ENCODE measurements at places on chromosomes 2 and 18. TPM values are rescaled to one million over a fixed set of nuclear protein-coding genes. Genes with fewer than 3 reads are reported as not detected.
A peak's percentile ranks its signal among the peaks of the same experiment; 100 is the strongest.

ABCB11 gene
- 68.5 TPM for total RNA-seq

DNA sequence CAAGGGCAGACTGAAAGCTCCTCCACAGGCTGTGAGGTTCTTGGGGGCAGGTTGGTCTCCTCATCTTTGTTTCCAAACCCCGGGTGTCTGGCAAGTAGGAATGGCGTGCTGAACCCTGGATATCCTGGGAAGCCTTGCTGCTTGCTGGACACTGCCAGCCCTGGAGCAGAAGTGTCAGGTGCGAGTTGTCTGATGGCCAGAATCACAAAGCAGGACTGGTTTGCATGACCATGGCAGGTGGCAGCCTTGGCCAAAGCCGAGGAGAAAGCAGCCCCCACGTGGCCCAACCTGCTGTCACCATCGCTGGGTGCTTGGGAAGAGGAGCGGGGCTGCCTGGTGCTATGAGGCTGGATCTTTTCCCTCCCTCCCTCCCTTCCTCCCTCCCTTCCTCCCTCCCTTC, 309.5 kb upstream of the HS6ST1 start:
- DNase-seq, result no peak

SCN3A gene
- not detected for total RNA-seq

- DNase-seq, result peak; percentile 78
Observed at GRCh38 chr2:38187541-38188011, 111.6 kb upstream of the CYP1B1 start.

MATN3 gene
- total RNA-seq, result 0.08 TPM

IL36A gene
- not detected for total RNA-seq

NEU2 gene
- not detected for total RNA-seq

TOGARAM2 gene
- 0.78 TPM for total RNA-seq

FRZB gene
- 0.28 TPM for total RNA-seq

DNA sequence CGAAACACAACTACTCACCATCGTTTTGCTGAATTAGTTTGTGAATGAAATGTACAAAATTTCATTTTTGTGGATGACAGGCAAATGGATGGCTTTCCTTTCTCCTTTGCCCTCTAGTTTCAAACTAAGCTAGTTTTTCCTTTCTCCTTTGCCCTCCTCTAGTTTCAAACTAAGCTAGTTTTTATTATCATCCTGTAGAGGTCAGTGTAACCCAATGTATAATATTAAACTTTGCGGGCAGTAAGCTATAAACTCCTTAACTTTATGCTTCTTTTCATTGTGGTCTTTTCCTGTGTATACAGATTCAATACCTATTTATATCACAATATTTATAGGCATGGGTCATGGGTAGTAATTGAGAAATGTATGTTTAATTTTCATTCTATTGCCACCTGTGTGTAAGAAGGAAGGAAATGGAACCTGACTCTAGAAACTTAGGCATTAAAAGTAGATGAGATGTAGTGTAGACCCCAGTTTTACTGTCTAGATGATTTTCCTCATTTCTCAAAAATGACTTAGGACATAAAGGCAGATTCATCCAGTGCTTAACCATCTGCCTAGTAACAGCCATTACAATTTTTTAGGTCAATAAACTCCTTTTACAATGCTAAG, 58.1 kb downstream of the MAP3K19 start:
- no peak for DNase-seq

LIMS4 gene
- not detected for total RNA-seq

DNA sequence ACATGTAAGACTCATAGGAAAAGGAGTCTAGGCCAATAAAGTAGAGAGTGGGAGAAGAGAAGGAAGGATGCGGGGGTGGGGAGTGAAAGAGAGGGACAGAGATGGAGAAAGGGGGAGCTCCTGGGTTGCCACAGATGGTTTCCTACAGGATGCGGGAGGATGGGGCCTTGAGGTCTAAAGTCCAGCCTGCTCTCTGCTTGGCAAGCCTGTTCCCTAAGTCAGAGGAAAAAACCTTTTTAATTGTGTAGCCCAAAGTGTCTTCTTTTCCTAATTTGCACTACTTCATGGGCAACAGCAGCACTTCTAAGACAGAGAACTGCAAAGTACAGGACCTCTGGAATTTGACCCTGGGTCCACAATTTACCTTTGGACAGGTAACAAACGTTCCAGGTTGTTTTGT, 1.4 kb upstream of the FAM110C start:
- no peak for DNase-seq

C1QL2 gene
- not detected for total RNA-seq

NAT8 gene
- 26.3 TPM for total RNA-seq

ZNF532 gene
- 3.7 TPM for total RNA-seq

GRCh38 chr18:77201506-77201905, 48.1 kb upstream of the GALR1 start:
- DNase-seq, result no peak

- no peak for DNase-seq
Observed at GRCh38 chr2:98346311-98347236, at the start of gene CNGA3. CNGA3 (plus strand) TSS chr2:98346456; CDS start chr2:98369976, 23,520 bp downstream.

DNA sequence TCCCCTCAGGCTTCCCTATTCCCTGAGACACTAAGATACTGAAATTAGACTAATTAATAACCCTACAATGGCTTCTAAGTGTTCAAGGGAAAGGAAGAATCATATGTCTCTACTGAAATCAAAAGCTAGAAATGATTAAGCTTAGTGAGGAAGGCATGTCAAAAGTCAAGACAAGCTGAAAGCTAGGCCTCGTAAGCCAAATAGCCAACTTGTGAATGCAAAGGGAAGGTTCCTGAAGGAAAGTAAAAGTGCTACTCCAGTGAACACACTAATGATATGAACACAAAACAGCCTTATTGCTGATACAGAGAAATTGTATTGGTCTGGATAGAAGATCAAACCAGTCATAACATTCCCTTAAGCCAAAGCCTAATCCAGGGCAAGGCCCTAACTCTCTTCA, 10.0 kb downstream of the ZC3H8 start:
- no peak for DNase-seq

ACTG2 gene
- total RNA-seq, result 2.8 TPM

FBXO36 gene
- total RNA-seq, result 1.1 TPM

- DNase-seq, result no peak
Observed at GRCh38 chr2:176324862-176325261, 55.6 kb downstream of the MTX2 start.

- no peak for DNase-seq
Observed at GRCh38 chr2:236348976-236349375, 84.8 kb upstream of the ASB18 start.

DNA sequence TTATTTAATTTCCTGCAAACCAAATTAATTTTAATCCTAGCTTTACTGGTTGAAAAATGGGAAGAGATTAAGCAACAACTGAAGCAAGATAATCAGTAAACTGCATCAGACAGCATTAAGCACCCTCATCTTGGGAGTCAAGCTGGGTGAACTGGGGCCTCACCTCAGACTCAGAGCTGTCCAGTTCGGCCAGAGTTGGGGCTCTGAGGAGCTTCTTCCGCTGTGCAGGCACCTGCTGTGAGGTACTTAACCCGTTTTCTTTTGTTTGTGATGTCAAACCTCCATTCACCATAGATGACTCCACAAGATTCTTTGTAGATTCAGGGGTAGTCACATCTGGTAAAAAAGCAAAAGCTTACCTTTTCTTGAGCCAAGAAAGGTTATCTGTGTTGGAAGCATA, 71.8 kb downstream of the PRELID3A start:
- DNase-seq, result no peak

SPEG gene
- total RNA-seq, result 1.5 TPM

GRCh38 chr2:45210462-45211195, 201.4 kb upstream of the SIX2 start:
- no peak for DNase-seq

DNA sequence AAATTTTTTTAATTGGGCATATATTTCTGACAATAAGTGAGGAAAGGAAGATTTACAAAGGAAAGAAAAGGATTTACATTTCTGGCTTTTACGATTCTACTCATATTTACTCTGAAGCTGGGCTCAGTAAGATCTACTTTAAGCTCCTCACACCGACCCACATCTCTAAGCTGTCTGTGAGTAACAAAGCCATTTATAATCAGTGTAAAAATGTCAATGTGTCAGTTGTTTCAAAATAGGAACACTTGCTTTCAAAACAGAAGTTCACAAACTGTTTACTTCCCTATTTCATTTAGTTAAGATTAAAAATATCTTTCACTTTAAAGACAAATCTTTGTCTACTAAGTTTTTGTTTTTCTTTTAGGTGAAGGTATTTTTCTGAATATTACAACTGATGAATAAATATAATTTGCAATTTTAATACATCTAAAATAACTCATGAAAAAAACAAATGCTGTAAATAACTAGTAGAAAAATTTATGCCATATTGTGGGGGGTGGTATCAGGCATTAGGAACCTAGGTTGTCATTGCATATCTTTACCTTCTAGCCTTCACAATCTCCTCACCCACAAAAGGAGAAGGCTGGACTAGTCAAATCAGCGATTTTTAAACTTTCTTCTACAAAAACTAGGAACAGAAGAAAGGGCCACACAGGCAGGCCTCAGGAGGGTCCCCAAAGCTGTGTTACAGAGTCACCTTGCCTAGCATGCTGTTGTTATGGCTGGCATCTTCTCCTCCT, 64.5 kb downstream of the TMEM131 start:
- no peak for DNase-seq

- DNase-seq, result no peak
Observed at GRCh38 chr18:12939162-12939561, 8.6 kb upstream of the SEH1L start.

DNA sequence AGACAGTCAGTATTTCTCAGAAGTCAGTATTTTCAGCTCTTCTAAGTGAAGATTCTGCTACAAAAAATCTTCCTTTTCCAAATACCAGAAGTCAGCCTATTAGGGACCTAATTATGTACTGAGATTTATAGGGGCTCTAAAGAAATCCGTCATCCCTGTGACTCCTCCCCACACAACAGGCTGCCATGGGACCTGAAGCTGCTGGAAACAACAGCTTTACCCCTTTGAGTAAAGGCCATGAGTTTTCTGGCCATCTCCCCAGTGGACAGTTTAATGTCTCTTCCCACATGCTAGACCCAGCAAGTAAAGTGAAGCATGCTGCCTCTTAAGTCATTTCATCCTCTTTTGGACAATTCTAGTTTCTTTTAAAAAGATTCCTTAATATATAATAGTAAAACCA, 255.7 kb upstream of the ACVR2A start:
- no peak for DNase-seq

- no peak for DNase-seq
Observed at GRCh38 chr2:157441072-157441454, 2.8 kb downstream of the CYTIP start.

DNA sequence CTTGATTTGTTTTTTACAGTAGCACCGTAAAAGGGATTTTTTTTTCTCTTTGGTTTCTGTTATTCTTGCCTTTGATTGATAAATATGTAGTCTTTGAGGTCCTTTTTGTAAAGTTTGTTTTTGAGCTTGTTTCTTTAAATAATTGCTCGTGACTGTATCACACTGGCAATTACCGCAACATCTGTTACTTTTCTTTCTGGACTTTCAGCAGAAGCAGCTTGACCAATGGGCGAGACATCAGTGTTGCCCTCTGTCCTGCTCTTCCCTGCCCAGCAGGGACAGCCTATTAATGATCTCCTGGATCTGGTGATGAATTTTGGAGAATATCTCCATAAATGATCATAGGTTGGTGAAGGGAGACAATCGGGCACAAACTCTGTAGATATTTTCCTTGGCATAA, 74.9 kb downstream of the TDRD15 start:
- DNase-seq, result no peak

- no peak for DNase-seq
Observed at GRCh38 chr2:144230448-144231085, 289.4 kb downstream of the ZEB2 start.

FSHR gene
- not detected for total RNA-seq

- no peak for DNase-seq
Observed at GRCh38 chr2:149075853-149076252, 37.4 kb downstream of the LYPD6B start.

EIPR1 gene
- 10.9 TPM for total RNA-seq

DNA sequence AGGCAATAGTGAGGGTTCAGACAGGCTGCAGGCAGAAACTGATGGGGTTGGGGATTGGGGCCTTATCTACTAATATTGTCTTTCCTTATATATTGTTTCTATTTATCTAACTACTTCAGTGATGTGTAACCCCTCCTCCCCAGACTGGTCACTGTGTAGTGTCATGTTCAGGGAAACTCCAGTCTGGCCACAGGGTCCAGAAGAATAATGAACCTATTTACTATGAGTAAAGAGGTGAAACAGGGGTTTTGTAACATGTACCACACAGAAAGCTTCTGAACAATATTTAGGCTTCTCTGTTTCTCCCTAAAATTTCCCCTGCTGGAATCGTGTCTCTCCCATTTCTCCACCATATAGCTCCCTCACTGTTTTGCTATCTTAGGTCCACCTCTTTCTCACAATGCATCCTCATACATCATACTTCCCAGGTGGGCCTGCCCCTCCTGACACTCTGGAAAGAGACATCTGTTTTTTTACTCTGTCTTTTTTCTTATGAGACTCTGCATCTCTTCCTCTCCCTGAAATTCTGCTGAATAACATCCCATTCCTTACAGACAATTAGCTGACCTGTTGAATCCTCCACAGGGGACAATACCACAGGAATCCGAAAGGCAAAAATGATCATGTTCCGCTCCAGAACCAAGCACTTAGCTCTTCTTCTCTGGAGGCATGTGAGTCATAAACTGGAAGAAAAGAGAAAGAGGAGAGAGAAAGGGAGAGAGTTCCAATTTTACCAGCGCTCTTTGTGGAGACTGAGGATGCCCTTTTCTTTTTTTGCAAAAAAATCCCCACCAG, 154.8 kb downstream of the ZEB2 start:
- no peak for DNase-seq

- DNase-seq, result no peak
Observed at GRCh38 chr18:76314496-76314895, 180.5 kb downstream of the ZNF516 start.

SERPINB7 gene
- total RNA-seq, result not detected

GRCh38 chr18:44025421-44025820, 655.3 kb upstream of the SETBP1 start:
- no peak for DNase-seq

- no peak for DNase-seq
Observed at GRCh38 chr2:46431481-46432235, 47.7 kb upstream of the TMEM247 start.

DNA sequence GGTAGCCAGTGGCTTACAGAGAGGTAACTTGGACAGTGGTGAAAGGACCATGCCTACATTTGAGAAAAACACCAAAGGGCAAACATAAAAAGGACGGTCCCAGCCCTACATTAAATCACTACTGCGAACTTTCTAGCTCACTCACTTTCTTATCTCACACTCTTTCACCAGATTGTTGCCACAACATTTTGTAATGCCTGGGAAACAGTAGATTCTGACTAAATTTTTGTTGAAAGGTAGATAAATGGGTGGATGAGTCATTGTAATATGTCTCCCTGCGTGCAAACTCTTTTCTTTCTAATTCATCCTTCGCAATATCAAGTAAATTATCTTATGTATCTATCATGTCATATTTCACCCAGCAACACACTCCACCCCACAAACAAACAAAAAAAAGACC, 192.2 kb downstream of the IRS1 start:
- no peak for DNase-seq

Data from left lobe of liver (tissue), 2 donors.